Femur (tissue), 1 donor: ENCODE measurements at places on chromosomes 5 and 9.

GRCh38 chr5:154312576-154312975 lies 122.0 kb downstream of the GALNT10 start:
- no peak for DNase-seq

- DNase-seq: no peak
Measured at GRCh38 chr5:37886242-37886905, 46.5 kb upstream of the GDNF start.

- no peak for DNase-seq
Measured at GRCh38 chr9:134686896-134687295, 45.3 kb downstream of the COL5A1 start.

GRCh38 chr9:34378376-34379060 lies 1.8 kb upstream of the MYORG start:
- DNase-seq: no peak

DNA sequence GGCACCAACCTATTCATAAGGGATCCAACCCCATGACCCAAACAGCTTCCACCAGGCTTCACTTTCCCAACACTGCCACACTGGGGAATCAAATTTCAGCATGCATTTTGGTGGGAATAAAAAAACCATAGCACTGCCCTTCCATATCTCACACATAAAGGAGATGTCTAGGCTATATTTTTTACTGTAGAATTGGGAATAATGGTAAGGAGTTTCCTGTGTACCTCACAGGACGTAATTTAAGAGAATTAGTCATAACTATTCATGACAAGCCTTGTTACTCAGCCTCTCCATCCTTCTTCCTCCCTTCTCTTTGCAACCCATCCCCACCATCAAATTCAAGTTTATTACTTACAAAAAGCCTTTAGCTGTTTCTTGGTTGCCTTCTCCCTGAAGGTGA lies 352.1 kb downstream of the MLLT3 start:
- DNase-seq: no peak

DNA sequence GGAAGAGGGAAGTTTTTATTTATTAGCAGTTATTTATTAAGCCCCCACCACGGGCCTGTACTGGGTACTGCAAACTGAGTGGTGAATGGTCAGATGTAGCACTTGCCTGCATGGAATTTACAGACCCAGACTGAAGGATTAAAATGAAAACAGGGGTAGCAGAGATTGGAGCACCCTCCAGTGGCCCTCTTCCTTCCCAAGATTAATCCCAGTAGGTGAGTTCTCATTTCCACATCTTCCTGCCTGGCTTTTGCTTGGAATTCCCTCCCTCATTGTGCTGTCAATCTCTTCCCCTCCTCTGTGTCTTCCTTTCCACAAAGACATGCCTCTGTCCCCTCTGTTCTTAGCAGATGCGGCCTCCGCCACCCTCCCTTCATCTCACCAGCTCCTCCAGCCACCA lies 39.2 kb downstream of the MVB12B start:
- no peak for DNase-seq

DNA sequence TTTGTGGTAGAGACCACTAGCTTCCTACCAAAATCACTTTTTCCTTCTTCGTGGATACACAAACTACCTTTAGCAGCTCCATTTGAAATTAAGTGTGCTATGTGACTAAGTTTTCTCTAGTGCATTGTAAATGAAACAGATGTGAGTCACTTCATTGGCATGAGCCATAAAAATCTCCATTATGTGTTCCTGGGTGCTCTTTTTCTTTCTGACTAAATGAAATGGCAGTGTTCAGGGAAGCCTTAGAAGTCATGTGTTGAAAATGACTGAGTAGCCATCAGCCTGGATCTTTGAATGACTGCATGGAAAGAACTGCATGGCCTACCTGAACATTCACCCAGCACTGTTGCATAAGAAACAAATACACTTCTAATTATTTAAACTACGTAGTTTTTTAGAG lies 107.9 kb downstream of the NDUFAF2 start:
- DNase-seq: no peak

DNA sequence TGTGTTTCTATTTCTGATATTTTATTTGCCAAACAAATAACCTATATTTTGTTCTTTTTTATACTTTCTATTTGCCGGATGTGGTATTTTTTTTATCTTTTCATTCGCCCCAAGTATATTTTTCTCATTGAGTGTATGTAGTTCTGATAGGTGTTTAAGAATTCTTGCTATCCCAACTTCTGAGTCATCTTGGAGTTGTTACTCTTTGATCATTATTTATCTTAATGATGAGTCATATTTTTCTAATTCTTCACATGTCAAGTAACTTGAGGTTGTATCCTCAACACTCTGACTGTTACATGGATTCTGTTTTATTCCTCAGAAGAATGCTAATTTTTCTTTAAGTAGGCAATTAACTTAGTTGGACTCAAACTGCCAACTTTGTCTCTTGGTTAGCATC lies 498.1 kb downstream of the TLE1 start:
- no peak for DNase-seq
